T-helper 9 cell (primary cell): ENCODE measurements at places on chromosomes 3 and 15.

- no peak for DNase-seq
These were observed 13.6 kb upstream of the TATDN2 start for GRCh38 chr3:10234526-10235230.

DNA sequence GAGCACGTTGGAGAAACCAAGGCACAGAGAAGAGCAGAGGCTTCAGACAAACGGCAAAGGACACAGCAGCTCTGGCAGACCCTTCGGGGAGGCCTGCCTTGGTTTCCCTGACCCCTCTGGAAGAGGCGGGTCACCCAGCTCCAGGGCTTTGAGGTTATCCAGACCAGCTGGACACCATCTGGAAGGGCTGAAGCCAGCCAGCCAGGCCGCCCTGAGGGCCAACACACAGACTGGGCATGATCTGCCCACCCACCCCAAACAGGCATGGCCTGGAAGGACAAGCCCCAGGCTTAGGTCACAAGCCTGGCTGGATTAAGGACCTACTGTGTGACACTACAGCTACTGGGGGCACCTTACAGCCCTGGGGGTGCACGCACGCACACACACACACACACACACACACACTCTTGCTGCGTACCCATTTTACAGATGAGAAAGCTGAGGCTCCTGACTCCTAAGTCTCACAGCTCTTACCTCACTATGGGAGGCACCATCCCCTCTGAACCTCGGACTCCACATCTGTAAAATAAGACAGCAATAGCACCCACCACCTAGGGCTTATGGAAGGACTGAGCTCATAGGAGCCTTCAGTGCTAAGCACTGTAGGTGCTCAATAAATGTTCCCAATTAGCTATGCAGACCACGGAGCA lies 10.8 kb downstream of the PLXND1 start:
- no peak for DNase-seq

DNA sequence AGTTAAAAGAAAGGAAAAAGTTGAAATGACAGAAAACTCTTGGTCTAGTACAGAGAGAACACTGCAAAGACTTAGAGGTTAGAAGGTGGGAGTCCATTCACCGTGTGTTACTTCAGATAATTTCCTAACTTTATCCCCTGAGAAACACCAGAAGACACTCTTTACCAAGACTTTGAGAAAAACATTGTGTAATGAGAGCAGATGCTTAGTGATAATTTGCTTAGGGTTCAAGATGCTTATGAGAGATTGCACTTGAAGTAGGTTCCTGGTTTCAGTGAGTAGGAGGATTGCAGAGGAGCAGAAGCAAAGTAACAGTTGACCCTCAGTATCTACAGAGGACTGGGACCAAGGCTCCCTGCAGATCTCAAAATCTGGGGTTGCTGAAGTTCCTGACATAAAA lies 594.1 kb downstream of the NR2F2 start:
- no peak for DNase-seq

- DNase-seq = no peak
These were observed 6.7 kb upstream of the CCR1 start for GRCh38 chr3:46214751-46215352.

- no peak for DNase-seq
These were observed 190.6 kb upstream of the ADAMTS9 start for GRCh38 chr3:64878362-64878761.

DNA sequence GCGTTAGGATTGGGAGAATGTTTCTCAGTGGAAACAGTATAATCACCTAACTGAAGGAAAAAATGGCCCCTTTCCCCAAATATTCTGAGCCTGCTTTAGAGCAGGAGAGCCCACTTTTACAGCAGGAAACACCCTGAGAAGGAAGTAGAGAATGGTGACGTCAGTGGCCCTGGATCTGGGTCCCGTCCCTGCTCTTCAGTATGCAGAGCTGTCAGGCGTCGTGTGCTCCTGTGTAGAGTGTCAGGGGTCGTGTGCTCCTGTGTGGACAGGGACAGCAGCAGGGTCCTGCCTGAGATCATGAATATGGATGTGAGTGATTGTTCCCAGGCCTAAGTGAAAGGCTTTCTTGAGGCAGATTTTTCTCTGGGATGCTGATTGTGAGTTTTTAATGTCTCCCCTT lies 45.2 kb downstream of the CGNL1 start:
- no peak for DNase-seq

DNA sequence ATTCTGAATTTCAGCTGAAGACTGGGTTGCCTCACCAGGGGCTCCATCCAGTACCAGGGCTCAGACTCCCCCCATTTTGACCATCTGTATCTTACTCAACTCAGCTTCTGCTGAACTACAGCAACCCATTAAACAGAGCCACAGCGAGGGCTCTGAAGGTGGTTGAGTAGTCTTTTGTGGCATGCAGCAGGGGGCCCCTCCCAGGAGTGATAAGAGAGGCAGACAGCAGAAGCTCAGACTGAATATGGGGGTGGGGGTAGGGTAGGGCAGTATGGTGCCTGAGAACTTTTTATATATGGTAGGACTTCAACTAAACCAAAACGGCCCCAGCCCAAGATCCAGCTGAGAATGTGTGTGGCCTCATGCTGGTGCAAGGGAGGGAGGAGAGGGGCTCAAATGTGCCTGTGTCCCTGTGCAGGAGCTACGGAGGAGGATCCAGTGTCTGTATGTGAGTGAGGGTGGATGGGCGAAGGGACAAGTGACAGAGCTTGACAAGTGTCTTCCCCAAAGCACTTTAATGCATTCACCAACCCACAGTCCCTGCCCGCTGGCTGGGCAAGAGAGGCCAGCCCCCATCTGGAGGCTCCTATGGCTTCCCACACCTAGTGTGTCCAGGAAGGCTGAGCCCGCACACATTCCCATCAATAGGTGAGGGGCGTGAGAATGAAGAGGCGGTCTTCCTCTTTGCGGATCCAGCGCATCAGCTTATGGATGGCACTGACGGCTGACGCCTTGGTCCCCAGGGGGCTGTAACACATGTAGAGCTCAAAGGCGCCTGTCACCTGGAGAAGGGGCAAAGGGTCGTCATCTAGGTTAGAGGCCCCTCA lies 4.9 kb upstream of the MST1R start:
- no peak for DNase-seq

GRCh38 chr3:116059421-116060096 lies 385.7 kb downstream of the LSAMP start:
- DNase-seq = no peak

DNA sequence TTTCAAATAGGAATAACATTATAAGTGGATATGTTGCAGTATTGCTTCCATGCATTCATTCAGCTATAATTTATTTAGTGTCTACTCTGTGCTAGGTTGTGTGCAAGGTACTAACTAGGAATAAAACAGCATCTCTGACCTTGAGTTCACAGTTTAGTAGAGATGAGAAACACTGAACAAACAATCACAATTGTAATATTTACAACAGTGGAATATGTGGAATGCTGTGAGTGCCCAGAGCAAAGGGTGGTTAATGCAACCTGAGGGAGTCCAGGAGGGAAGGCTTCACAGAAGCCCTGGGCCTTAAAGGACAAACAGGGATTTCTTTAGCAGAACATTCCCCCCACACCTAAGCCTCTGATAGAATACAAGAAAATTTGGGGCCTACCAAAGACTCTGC lies 13.3 kb downstream of the SFMBT1 start:
- no peak for DNase-seq

GRCh38 chr3:8891303-8891702 lies 72.0 kb downstream of the RAD18 start:
- DNase-seq = no peak

DNA sequence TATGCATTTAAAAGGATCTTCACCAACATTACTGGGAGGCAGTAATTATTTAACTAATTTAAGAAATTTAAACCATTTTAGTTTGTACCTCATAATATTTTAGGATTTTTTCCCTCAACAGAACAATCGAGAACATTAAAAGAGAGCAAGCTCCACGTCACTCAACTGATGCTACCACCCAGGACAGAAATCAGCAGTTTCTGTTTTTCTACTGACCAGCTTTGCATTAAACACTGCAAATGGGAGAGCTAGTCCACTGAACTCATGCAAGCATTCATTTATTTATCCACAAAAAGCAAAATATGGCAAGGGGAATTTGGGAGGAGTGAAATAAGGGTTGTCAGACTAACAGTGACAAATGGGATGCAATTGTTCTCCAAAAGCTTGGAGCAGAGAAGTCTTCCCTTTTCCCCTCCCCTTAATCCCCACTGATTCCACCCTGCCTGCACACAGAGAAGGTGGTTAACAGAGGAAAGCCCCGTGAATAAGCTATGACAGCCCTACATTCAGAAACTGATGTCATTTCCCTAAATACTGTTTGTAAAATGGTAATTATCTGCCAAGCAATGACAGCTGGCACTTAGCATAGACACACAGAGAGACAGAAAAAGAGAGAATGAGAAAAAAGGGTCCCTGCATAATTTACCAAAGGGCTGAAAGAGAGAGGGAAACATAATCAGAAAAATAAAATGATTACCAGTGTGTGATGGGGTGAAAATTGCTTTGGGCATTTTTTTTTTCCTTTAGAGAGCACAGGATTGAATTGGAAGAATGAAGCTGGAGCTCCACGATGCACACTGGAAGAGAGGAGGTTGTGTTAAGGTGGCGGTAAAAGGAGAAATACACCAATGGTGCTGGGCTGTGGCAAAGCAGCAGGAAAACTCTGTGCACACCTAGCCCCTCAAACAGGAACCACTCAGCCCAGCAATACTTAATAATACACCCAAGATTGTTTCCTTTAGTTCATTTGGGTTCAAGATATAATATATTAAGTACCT lies 777.4 kb downstream of the TUSC7 start:
- no peak for DNase-seq

GRCh38 chr15:80992006-80992405 lies 2.4 kb upstream of the MESD start:
- DNase-seq = no peak

DNA sequence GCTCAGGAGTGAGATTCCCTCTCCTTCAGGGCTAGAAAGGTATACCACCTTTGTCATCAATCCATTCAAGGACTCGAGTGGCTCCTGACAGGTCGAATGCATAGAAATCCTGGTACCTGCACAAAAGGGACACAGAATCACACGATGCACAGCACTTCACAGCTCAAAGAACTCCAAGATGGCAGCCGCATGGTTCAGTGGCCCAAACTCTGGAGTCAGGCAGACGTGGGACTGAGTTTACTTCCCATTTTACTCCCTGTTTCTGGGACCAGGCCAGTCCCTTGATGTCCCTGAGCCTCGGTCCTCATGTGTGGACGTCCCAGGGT lies 536 bp downstream of the WDR73 start:
- no peak for DNase-seq

- DNase-seq = no peak
These were observed 364.4 kb upstream of the ARHGEF26 start for GRCh38 chr3:153756816-153757215.

DNA sequence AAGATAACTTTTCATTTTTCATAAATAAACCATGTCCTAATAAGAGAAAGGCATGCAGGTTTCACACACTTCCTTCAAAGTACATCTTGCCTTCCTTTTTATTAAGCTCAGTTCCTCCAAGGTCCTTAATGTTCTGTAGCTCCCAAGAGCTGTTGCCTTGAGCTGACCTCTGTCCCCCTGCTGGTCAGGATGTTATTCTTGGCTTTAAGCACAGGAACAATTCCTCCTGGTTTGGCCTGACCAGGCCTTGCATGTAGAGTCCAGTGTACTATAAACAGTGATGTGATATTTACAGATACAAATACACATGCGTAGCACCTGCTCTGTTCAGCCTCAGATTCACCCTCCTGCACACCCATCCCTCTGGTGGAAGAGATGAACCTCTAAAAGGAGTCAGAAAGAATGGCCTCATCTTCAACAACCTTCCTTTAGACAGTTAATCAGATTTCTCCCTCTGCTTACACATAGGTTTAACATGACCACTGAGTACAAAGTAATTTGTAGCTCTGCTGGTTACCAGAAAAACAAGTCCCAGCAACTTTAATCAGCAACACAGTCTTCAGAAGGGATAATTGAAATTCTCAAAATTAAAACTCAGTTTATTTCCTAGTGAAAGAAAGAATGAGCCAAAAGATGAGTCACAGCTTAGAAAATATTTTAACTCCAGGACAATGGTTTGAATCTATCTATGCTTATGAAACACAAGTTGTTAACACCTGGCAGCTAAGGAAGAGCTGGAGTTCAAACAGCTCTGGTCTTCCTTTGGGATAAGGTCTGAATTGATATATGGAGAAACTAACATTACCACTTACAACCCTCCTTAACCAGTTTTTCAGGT lies 46.5 kb downstream of the PTPN9 start:
- DNase-seq = no peak

DNA sequence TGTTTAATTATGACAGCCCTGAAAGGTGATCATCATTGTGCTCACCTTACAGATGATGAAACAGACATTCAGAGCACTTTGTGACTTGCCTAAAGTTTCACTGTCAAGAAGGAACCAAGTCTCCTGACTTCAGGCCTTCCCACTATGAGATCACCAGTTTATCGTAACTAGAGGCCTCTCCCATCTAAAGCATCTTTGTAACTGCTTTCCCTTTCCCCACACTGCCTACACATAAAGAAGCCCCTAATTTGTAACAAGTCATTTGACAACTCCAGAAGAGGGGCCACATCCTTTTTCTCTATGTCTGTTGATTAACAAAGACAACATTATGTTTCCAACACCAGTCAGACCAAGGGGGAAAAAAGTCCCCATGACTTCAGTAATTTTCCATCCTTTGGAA lies 1.1 kb downstream of the KLHL6 start:
- no peak for DNase-seq

DNA sequence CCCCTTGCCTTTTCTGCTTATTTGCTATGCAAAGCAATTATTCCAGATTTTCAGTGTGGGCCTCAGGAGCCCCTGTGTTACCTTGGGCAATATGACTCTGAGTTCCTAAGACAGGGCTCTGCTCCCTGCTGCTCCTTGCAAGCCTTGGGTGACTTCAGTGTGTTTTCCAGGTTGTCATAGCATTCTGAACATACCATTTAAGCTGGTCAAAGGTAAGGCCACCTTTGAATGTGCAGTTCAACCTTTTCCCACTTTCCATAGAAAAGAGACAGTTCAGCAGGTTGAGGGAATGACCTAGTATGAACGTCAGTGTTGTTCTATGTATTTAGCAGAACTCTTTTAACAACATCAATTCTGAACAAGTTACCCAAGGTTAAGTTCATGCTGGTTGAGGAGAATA lies 302.2 kb downstream of the PTPRG start:
- DNase-seq = no peak

DNA sequence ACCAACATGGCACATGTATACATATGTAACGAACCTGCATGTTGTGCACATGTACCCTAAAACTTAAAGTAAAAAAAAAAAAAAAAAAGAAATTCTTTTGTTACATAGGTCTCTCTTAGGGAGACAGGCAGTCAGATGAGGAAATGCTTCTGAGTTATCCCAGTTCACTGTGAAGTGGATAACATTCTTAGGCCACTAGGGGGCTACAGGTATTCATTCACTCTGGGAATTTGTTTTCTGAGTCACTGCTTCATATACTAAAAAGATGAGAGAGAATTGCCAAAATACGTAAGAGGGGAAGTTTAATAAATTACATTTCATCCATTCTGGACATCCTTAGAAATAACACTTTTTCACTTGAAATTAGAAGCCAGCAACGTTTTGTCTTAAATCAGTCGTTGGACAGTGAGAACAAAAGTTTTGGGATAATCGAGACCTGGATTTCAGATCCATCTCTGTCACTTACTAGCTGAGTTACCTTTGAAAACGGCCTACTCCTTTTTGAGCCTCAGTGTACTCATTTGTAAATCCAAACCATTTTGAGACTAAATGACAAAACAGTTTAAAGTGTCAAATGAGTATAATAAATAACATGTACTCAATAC lies 738.4 kb upstream of the ALCAM start:
- DNase-seq = no peak

GRCh38 chr3:182104881-182105280 lies 393.2 kb downstream of the SOX2 start:
- DNase-seq = no peak
